ENCODE measurements at places on chromosomes 3 and 15. TPM values are rescaled to one million over a fixed set of nuclear protein-coding genes. Genes with fewer than 3 reads are reported as not detected.
A peak's percentile ranks its signal among the peaks of the same experiment; 100 is the strongest.

Gene CPNE9
- total RNA-seq: 0.44 TPM

Gene FBXL22
- 1.4 TPM for total RNA-seq

Gene ACY1
- total RNA-seq: 20.6 TPM

Gene CCR8
- not detected for total RNA-seq

DNA sequence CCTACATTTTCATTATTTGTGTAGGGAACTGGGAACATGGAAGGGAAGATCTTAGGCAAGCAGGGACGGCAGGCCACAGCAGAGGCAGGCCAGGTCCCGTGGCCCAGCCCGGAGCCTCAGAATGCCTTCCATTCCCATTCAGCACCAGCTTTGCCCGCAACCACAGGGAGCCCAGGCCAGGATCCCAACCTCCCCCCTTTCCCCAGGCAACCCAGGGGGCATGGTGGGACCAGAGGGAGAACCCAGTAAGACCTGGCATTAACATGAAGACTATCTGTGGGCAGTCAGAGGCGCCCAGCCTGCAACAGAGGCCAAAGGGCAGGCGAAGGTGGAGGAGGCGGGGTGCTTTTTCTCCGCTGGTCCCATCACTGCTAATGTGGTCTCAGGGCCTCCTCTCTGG, 135.6 kb downstream of the TPRA1 start:
- H3K4me3 ChIP-seq: no peak overlapping the region
- H3K27ac ChIP-seq: no peak overlapping the region
- peaks cover 40% of the 10 kb centered on the region for H3K27me3 ChIP-seq
- H3K36me3 ChIP-seq: no peaks in the 10 kb centered on the region

Gene LMAN1L
- not detected for total RNA-seq

DNA sequence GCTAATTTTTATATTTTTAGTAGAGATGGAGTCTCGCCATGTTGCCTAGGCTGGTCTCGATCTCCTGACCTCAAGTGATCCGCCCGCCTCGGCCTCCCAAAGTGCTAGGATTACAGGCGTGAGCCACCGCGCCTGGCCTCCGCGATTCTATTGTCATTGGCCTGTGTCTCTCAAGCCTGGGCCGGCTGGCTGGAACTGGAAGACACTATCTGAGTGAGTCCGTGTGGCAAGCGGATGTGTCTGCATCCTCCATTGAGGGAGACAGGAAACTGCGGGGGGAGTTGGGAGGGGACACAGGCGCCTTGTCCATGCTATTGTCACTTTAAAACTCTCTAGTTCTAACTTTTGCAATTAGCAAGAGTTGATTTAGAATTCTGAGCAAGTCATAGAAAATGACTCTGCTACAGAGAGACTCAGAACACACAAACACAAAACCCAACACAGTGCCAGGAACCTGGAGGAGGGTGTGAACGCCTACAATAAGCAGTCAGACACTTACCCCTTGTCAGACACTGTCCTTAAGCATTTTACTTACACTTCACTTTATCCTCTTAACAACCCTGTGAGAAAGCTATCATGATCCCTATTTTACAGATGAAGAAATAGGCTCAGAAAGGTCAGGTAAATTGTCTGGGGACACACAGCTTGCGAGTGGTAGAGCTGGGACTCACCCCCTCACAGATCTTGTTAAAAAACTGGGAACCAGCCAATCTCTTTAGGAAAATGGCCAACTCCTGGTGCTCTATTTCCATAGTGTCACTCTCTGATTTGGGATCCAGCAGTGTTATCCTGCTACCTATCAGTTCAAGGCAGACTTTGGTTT, 38.7 kb downstream of the ANP32A start:
- peak overlapping the region; percentile 2 for H3K4me3 ChIP-seq
- no peaks in the 10 kb centered on the region for H3K27me3 ChIP-seq
- H3K27ac ChIP-seq: peak overlapping the region; percentile 75

GRCh38 chr3:60855250-60855649, 396.0 kb downstream of the FHIT start:
- H3K27ac ChIP-seq: no peak overlapping the region
- no peaks in the 10 kb centered on the region for H3K4me1 ChIP-seq
- no peaks in the 10 kb centered on the region for H3K36me3 ChIP-seq
- no peak overlapping the region for H3K4me3 ChIP-seq
- no peak for DNase-seq

DNA sequence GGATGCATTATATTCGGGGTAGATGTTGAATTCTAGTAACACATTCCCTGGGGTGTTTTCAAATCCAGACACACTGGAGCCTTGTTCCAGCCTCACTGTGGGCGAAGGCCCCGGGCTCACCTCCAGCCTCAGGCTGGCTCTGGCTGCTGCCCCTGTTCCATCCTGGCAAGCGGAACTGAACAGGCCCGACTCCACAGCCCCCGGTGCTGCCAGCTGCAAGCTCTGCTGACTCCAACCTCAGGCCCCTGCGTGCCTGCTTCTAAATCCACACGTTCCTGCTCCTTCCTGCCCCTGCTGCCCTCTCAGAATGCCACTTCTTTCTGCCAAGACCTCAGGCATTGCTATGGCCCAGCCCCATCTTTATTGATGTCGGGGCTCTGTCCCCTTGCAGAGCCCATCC, 90.6 kb downstream of the LIPC start:
- no peaks in the 10 kb centered on the region for H3K27me3 ChIP-seq
- no peak for DNase-seq
- no peak overlapping the region for H3K4me3 ChIP-seq

GRCh38 chr15:45784656-45785055, 149.8 kb downstream of the SQOR start:
- H3K36me3 ChIP-seq: no peaks in the 10 kb centered on the region
- no peak overlapping the region for H3K4me3 ChIP-seq
- no peaks in the 10 kb centered on the region for H3K27me3 ChIP-seq
- H3K27ac ChIP-seq: no peak overlapping the region

GRCh38 chr15:33008284-33008995, 186.1 kb downstream of the FMN1 start:
- no peak overlapping the region for H3K4me3 ChIP-seq
- no peaks in the 10 kb centered on the region for H3K36me3 ChIP-seq
- H3K27ac ChIP-seq: no peak overlapping the region
- H3K4me1 ChIP-seq: peaks cover 8% of the 10 kb centered on the region
- H3K27me3 ChIP-seq: no peaks in the 10 kb centered on the region

Gene MNS1
- total RNA-seq: 2.3 TPM

Gene MYZAP
- total RNA-seq: 41.3 TPM

DNA sequence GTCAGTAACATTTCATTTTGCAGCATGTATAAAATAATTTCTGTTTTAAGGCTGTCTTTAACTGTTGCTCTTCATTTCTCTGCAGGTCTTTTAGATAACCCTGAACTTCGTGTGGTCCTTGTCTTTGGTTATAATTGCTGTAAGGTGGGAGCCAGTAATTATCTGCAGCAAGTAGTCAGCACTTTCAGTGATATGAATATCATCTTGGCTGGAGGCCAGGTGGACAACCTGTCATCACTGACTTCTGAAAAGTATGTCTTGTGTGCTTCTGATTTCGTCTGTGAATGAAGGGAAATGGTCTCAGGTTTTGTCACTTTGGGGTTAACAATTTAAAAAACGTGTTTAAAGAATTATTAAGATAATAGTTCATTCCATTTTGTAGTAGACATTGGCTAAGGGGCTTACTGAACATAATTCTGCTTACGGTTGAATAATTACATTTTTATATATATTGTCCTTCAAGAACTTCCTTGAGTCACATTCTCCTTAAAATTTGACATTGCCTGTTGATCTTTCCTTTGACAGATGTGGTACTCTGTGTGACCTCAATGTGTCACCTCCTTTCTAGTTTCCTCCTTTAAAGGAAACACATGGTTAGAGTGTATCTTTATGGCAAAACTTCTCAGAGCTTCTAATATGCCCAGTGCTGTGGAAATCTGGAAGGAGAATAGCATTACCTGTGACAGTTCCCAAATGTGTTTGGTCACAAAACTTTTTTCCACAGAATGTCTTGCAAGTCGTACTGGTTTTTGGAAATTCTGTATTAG, 26.3 kb downstream of the FBXO22 start:
- H3K27ac ChIP-seq: no peak overlapping the region
- peaks cover 44% of the 10 kb centered on the region for H3K36me3 ChIP-seq
- DNase-seq: no peak
- no peak overlapping the region for H3K4me3 ChIP-seq

GRCh38 chr15:56757875-56758274, 24.6 kb upstream of the ZNF280D start:
- no peak overlapping the region for H3K4me3 ChIP-seq
- H3K27ac ChIP-seq: no peak overlapping the region
- no peak for DNase-seq
- H3K36me3 ChIP-seq: no peaks in the 10 kb centered on the region

DNA sequence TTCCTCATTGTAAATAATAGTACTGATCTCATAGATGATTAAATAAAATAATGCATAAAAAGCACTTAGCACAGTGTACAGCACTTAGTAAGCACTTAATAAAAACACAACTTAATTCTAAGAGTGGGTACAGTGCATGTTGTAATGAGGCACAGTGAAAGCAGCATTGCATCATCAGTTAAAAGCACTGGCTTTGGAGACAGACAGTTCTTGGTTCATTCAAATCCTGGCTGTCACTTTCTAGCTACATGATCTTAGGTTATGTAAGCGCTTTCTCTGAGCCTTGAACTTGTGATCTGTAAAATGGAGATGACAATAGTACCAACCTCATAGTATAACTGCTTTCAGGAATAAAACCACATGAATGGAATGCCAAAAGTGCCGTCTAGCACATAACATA, 151.5 kb downstream of the DPH6 start:
- no peaks in the 10 kb centered on the region for H3K36me3 ChIP-seq
- DNase-seq: no peak
- no peaks in the 10 kb centered on the region for H3K27me3 ChIP-seq
- no peak overlapping the region for H3K27ac ChIP-seq
- H3K4me3 ChIP-seq: no peak overlapping the region
- H3K4me1 ChIP-seq: no peaks in the 10 kb centered on the region

Data from lower lobe of right lung (tissue), 2 donors.